Stimulated activated naive CD8-positive, alpha-beta T cell treated with anti-CD3 and anti-CD28 coated beads, Interleukin-15, Interleukin-2, amounts not matched to agents 100 U/mL and 50 U/mL, for 24 hours (primary cell): ENCODE measurements at places on chromosomes 16 and 17.

DNA sequence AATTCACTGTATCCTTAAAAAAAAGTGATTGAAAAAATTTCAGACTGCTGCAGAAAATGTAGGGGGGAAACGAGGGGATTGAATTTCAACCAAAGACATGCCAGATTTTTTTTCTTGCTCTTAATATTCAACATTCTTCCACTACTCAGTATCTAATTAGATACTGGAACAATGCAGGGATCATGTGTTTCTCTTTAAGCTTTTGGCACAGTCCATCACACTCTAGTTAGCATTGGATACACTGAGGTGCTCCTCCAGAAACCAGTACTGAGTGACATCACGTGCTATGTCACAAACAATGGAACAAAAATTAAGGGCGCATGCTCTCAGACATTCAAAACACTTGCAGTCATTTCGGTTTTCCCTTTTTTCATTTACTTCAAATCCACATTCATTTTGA, 298.6 kb upstream of the PSMD7 start:
- no peak for DNase-seq

GRCh38 chr17:47946929-47947397, 5.6 kb downstream of the PNPO start:
- DNase-seq = peak; percentile 81

DNA sequence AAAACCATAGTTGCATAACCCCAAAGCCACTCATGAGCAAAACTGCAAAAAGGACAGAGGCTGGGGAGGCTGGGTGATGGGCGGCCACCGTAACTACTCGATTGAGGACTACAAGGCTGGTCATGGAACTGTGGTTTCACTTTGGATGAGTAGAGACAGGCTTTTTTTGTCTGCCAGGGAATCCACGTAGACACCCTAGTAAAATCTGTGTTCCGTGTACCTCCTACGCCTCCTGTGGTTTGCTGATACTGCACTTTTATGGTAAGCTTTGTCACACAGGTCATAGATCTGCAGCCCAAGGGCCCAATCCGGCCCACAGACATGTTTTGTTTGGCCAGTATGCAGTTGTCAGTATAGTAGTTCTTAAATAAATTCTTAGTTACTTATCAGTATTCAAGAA, 2.2 kb upstream of the TLCD3B start:
- no peak for DNase-seq

GRCh38 chr17:5785338-5785737, 201.0 kb upstream of the NLRP1 start:
- no peak for DNase-seq

GRCh38 chr16:88731699-88732098, 25.4 kb downstream of the CTU2 start:
- no peak for DNase-seq

GRCh38 chr16:67773099-67773498, 33.3 kb downstream of the RANBP10 start:
- DNase-seq = no peak

DNA sequence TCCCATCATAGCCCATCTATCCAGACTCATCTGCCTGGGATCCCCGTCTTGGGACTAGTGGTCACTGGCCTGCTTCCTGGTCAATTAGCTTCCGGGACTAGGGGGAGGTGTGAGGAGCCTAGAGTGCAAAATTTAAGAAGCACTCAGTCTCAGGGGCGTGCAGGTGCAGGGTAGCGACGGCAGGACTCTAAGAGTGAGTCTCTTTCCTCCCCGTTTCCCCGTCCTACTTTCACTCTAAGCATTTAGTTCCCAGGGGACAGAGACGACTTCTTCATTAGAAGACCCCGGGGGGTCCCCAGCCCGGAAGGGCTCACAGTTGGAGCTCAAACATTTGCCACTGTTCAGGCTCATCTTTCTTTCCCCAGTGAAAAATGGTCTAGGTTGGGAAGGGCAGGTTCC, 677 bp upstream of the ZNHIT3 start:
- DNase-seq = peak; percentile 17

GRCh38 chr17:27513849-27514248, 57.6 kb downstream of the KSR1 start:
- no peak for DNase-seq
